Stimulated activated CD8-positive, alpha-beta memory T cell treated with anti-CD3 and anti-CD28 coated beads, Interleukin-15, amount 100 ng/mL, for 24 hours (primary cell): ENCODE measurements at places on chromosomes 7 and 10.

- no peak for DNase-seq
These were observed 8.0 kb upstream of the SMARCD3 start for GRCh38 chr7:151256410-151257045.

DNA sequence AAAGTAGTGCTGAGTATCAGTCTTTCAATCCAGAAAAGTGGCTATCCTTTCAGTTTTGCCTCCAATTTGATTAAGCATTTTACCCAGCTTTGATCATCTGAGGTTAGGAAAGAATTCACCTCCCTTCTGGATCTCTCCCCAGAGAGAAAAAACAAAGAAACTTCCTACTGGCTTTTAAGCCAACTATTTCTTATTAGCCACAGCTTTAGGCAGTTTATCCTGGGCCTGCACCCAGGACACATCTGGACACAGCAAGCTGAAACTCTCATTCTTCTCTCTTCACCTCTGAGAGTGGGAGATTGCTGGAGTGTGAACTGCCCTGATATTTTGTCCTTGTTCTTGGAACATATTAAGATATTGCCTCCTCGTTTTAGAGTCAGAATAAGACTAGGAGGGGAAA lies 43.5 kb upstream of the LSM8 start:
- DNase-seq = no peak

DNA sequence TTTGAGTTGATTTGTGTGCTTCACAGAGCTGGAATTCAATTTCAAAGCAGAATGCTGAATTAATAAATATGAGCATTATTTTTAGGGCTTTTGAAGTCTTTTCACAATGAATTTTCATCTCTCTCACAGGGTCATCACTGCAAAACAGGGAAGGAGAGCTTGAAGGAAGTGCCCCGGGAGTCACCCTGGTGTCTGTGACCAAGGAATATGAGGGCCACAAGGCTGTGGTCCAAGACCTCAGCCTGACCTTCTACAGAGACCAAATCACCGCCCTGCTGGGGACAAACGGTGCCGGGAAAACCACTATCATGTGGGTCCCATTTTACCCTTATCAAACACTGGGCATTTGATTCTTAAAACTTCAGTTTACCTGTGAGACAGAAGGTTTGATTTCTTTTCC lies 217.7 kb downstream of the ABCA13 start:
- DNase-seq = no peak

DNA sequence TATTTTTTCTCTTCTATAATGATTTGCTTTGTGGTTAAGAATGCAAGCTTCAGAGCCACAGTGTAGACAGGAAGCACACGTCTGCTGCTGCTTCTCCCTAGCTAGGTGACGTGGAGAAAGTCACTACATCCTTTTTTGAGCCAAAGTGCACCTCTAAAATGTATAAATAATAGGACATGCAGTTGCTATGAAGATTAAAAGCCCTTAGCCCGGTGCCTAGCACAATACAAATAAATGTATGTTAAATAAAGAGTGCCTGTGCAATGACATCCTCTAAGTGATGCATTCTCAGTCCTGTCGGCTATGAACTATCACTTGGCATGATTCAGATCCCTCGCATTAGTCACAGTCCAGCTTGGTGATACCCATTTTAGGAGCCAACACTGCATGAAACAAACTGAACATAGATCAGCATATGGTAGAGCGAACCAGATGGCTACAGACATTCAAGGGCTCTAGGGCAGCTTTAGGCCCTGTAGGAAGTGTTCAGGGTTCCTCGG lies 4.8 kb upstream of the TRDMT1 start:
- DNase-seq = no peak

- no peak for DNase-seq
These were observed 16.8 kb downstream of the TMEM243 start for GRCh38 chr7:87202705-87203104.

DNA sequence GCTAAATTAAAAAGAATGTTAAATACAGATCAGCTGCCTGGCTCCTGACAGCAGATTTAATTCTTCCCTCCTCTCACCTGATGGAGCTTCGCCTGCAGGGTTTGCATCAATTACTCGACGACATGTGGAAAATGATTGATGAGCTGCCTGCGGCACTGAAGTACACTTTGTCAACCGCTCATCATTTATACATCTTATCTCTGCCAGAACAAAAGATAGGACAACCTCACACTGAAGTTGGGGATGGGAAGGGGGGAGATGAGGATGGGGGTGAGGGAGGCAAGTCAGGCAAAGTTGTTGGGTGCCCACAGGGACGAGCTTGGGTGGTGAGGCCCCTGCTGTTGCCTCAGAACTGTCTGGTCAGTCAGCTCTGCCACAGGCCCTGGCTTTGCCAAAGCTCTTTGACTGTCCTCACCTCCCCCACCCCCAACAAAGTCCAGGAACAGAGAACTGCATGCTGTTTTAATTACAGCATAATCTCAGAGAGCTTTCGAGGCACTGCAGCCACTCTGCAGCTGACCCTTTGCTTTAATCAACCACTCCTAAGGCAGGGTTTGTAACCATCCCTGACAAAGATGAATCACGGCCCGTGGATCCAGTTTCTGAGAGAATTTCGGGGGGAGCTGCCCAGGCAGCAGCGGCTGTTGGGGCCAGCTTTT lies 702.3 kb downstream of the LRMDA start:
- no peak for DNase-seq

- DNase-seq = no peak
These were observed 59.3 kb downstream of the OSBPL3 start for GRCh38 chr7:24920451-24921361.

DNA sequence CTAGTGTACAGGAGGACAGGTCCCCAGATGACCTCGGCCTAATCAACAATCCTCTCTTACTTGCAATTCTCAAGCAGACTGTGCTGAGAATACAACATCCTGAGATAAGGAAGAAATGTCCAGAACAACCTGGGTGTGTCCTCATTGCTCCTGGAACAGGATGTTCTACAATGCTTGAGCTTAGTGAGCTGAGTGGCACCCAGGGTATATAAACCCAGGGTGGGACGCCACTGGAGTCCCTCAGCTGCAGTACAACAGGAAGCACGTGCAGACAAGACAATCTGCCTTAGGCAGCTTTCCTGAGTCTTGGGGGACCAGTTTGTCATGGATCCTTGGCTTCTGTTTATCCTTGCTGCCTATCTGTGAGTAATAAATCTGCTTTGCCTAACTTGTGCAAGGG lies 27.7 kb upstream of the SLC25A13 start:
- no peak for DNase-seq

GRCh38 chr10:124545351-124546054 lies 83.9 kb downstream of the LHPP start:
- no peak for DNase-seq

- DNase-seq = no peak
These were observed 76.7 kb downstream of the EMX2 start for GRCh38 chr10:117619223-117619622.

GRCh38 chr7:68969571-68969970 lies 628.7 kb upstream of the AUTS2 start:
- DNase-seq = no peak

DNA sequence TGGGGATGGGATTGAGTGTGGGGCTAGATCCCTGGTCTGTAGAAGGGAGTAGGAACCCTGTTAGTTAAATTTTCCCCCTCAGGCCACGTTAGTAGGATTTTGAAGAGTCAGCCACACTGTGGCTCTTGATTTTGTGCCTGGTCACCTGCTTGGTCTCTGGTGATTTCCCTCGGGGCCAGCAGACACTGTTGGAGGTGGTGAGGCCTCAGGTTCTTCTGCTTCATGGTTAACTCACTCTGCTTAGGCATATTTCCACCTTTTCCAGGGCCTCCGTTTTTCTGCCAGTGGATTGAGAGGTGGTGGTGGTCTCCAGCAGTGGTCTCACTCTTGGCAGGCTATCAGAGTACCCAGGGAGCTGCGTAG lies 4.1 kb downstream of the TSPAN14 start:
- DNase-seq = no peak

GRCh38 chr7:24963218-24963617 lies 16.8 kb downstream of the OSBPL3 start:
- no peak for DNase-seq

- DNase-seq = no peak
These were observed 76.9 kb downstream of the PRKCQ start for GRCh38 chr10:6503171-6503570.

- DNase-seq = no peak
These were observed 4.0 kb upstream of the FAM53B start for GRCh38 chr10:124748166-124748565.

DNA sequence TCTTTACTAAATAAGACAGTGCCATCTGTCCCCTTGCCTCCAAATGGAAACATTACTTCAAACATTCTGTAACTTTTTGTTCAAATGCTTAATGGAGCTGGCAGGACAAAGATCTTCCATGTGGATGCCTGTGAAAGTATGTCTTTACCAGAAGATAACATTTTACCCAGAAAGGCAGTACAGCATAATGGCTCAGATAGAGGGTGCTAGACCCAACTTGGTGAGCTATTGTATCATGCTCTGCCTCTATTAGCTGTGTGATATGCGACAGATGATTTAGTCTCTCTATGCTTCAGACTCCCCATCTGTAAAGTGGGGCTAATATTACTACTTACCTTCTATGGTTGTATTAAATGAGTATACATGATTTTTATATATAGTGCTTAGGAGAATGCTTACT lies 8.8 kb upstream of the SMKR1 start:
- DNase-seq = no peak

GRCh38 chr7:104267701-104268368 lies 60.0 kb upstream of the ORC5 start:
- DNase-seq = no peak

DNA sequence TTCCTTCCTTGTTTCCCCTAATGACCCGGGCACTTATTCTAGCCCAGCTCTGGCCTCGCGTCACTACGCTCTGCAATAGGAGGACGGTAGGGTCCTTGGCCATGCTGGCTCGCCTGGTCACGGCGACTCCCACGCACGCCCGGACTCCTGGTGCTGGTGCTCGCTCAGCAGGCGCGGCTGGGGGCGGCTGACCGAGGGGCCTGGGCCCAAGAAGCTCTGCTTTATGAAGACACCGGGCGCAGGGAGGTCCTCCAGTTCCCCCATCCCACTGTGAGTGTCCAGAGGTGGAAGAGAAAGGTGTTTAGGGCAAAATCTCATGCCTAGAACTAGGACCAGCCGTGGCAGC lies 54.2 kb upstream of the ZNF32 start:
- DNase-seq = no peak

GRCh38 chr10:50846753-50847152 lies 38.7 kb downstream of the A1CF start:
- no peak for DNase-seq

DNA sequence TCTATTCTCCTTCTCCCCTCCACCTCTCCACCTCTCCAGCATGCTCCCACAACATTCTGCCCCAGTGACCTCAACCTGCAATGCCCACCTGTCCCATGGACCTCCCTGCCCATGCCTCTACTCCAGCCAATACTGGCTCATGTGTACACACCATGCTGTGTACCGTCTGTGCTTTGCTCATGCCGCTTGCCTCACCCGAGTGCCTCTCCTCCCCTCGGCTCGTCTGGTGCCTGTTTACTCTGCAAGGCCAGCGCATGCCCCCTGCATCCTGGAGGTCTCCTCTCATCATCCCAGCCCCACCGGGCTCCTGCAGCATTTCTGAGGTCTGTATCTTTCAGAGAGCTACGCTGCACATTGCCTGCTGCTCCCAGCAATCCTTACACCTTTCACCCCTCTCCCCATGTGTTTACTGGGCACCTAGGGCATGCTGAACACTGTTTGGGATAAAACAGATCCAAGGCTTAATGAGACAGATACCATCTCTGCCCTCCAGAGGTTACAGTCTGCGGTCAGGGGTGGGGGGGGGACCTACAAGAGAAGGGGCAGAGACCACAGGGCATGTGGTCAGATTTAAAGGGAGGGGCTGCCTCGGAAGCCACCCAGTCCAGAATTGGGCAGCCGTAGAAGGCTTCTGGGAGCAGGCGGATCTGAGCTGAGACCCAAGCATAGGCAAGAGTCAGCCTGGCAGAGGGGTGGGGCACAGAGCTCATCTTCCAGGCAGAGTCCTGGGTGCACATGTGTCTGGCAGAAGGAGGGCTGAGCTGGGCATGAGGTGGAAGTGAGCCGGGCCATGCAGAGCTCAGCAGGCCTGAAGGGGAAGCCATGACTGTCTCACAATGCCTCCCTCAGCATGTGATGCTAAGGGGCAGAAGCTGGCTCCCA lies 29.6 kb upstream of the PSAP start:
- no peak for DNase-seq

DNA sequence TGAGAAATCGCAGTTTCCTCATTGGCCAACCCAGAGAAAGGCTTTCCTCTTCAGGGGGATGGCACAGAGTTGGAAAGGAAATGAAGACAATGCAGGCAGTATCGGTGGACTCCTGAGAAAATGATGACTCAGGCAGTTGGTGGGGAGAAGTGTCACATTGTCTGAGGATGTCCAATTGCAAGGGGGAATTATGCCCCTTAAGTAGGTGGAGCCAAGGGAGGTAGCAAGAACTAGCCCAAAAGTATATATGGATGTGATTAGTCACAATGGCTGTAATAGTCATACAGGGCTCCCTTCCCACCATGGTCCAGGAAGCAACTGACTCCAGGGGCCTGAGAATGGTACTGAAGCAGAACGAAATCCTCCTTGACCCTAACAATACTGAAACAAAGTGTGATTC lies 58.3 kb upstream of the EGFR start:
- DNase-seq = no peak

DNA sequence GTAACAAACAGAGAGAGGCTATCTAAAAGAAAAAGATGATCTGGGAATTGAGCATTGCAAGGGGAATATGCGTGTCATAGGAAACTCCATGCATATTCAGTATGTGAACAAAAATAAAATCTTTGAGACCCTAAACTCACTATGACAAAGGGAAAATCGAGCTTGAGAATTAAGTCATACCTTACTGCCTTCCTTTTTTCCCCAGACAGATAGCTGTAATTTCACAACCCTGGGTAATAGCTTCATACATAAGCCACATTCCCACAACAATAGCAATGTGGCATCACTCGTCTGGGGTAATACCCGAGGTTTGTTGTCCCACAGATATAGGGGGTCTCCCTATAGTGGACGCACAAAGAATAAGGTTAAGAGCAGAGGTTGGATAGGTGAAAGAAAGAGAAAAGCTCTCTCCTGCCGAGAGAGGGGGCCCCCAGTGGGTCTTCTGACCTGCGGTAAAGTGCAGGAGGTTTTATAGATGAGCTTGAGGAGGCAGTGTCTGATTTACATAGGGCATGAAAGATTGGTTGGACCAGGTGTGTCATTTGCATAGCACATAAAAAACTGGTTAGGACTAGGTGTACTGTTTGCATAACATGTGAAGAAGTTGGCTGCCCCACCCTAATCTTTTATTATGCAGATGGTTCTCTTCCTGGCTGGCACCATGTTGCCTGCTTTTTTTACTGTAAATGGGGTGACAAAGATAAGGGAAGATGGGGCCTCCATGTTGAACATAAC lies 11.6 kb downstream of the CYP3A43 start:
- DNase-seq = no peak
